Activated T-cell treated with anti-CD3 and anti-CD28 coated beads, Interleukin-2, amount 50 U/mL, for 24 hours (primary cell): ENCODE measurements at places on chromosomes 12 and 14.

DNA sequence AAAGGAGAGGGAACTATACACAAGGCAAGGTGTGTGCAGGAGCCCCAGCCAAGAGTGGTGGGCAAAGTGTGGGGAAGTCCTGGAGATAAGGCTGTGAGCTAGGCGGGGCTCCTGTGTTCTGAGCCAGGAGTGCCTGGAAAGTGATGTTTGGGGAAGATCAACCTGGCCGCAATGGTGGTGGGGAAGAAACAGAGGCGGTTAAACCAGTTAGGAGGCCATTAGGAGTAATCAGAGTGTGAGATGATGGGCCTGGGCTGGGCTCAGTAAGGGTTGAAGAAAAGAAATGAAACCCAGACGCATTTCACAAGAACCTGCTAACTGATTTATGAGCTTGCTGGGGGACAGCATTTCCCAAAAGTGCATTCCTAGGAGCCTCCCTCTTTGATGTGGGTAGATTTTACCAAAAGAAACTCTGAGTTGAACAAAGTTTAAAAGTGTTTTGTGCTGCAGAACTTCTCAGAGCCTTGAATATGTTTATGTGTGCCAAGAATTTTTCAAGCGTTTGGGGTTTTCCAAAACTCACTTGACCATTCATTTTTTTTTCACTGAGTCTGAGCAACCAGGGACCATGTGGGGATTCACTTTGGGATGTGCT lies 34.2 kb upstream of the LRP1-AS start:
- DNase-seq = no peak

DNA sequence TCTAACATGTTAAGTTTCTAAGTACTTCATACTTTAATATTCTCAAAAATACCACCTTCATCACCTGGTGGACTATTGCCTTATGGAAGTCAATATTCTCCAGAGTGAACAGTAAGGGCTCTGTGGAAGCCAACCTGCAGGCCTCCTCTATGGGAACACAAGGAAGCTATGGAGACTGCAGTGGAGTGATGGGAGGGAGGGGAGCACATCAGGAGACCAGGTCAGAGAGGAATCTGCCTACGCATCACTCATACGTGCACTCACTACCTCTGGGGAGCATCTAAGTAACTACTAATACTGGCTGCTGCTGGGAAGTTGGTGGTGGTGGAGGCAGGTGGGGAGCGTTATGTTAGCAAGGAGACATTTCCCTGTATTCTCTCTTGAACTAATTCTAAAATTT lies 19.9 kb downstream of the HECTD4 start:
- no peak for DNase-seq

DNA sequence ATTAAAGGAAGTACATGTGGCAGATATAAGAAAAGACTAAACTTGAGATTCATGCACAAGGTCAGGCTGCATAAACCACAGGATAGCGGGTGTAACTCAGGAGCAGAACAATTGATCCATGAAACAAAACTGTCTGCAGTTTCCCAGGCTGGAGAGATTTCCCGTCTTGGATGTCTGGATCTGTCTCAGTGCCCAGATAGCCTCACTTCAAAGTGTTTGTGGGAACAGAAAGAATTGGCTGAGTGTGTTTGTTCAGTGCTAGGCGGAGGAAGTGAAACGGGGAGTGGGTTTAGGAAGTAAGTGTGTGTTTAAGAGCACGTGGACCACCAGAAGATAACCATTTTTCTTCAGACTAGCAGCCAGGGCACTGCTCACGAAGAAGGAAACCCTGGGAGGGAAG lies 1.4 kb upstream of the RNASE10 start:
- DNase-seq = no peak

DNA sequence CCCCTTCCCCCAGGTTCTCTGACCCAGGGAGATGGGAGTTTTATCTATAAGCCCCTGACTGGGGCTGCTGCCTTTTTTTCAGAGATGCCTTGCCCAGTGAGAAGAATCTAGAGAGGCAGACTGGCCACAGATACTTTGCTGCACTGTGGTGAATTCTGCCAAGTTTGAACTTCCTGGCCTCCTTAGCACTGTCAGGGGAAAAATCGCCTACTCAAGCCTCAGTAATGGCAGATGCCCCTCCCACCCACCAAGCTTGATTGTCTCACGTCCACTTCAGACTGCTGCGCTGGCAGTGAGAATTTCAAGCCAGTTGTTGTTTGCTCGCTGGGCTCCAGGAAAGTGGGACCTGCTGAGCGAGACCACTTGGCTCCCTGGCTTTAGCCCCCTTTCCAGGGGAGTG lies 31.7 kb downstream of the KLRK1 start:
- no peak for DNase-seq

- DNase-seq = peak; percentile 63
These were observed 4.3 kb downstream of the DEGS2 start for GRCh38 chr14:100155049-100155621.

- no peak for DNase-seq
These were observed 13.5 kb upstream of the TESPA1 start for GRCh38 chr12:54997929-54998522.

- DNase-seq = no peak
These were observed 45.5 kb upstream of the FUT8 start for GRCh38 chr14:65366802-65367565.

- DNase-seq = no peak
These were observed 6.5 kb downstream of the TMEM119 start for GRCh38 chr12:108591267-108591980.

GRCh38 chr12:116969615-116970585 lies 59.1 kb downstream of the FBXW8 start:
- no peak for DNase-seq

GRCh38 chr12:25020621-25021243 lies 71.8 kb upstream of the BCAT1 start:
- no peak for DNase-seq

DNA sequence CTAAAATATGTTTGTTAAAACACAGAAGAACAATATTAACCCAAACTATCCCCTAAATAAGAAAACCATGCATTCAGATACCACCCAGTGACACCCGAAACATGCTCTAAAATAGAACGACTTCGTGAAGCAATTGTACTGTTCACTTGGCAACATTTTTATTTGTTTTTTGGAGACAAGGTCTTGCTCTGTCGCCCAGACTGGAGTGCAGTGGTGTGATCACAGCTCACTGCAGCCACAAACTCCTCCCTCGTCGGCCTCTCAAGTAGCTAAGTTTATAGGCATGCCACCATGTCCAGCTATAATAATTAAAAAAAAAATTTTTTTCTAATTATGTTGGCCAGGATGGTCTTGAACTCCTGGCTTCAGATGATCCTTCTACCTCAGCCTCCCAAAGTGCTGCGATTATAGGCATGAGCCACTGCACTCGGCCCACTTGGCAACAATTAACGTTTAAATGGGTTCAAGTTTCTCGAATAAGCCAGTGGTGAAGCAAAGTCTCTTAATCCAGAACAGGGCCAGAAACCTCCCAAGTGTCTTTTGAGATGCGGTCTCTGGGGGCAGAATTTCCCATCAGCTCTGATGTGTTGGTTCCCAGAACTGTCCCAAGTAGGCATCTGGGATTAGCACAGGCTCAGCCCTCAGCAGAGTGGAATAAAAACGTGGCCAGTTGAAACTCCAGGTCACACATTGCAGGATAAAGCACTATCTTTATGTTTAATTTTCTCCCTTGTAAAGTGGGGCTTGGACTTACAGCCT lies 74.5 kb downstream of the TMCC3 start:
- DNase-seq = no peak

- no peak for DNase-seq
These were observed 170.8 kb downstream of the EGLN3 start for GRCh38 chr14:33780035-33780434.

GRCh38 chr14:69985463-69985862 lies 106.2 kb downstream of the SMOC1 start:
- no peak for DNase-seq

DNA sequence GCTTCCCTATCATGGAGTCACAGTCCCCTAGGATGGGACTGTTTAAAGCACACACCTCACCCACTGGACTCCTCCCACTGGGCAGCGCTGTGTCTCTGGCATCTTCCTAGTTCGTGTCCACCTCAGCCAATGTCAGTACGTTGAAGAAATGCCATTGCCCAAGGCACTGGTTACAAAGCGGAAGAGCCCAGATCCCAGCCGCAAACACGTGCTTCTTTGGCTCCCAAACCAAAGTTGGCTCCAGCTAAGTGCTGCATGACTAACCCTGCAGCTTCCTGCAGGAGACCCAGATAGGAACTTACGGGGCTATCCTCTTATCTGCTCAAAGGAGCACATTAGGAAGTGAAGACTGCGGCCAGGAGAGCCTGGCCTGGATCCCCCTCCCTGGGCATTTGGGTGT lies 9.3 kb downstream of the SYNE3 start:
- DNase-seq = no peak

GRCh38 chr14:19975291-19975690 lies at the start of gene OR4K15:
TSS of gene OR4K15 (plus strand) at chr14:19975591. CDS start at chr14:19975591, 0 bp downstream.
- no peak for DNase-seq

GRCh38 chr12:25977047-25977446 lies 18.6 kb downstream of the RASSF8 start:
- no peak for DNase-seq

GRCh38 chr14:67567654-67568053 lies 32.4 kb downstream of the PIGH start:
- no peak for DNase-seq

- DNase-seq = no peak
These were observed 191.4 kb downstream of the TTC7B start for GRCh38 chr14:90624732-90625400.

DNA sequence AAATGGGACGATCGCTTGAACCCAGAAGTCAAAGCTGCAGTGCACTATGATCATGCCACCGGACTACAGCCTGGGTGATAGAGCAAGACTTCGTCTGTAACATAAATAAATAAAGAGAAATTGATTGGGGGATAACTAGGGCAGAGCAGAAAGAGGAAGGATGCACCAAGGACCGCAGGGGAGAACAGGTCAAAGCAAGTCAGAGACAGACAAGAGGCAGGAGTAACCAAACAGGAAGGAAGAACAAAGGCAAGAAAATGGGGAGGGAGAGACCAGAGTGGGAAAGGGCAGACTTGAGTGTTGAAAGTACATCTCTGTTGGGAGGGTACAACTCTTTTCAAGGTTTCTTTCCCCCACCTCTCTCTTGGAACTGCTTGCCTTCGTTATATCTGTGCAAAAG lies 50.8 kb upstream of the ELK3 start:
- no peak for DNase-seq

DNA sequence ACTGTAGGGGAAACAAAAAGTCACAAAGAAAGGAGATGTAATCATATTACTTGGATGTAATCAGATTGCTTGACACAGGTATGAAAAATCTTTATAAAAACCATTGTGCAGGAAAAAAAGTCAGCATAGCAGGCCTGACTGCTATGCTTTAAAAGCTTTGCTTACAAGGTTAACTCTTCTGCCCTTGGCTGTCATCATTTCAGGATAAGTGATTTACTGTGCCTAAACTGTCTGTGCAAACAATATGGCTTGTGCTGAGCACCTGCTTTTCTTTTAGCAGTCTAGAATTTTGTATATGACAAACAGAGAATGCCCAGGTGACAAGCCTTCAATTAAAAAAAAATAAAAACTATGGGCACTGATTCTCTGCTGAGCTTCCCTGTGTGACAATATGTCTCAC lies 63.8 kb upstream of the PLEKHG7 start:
- DNase-seq = no peak

DNA sequence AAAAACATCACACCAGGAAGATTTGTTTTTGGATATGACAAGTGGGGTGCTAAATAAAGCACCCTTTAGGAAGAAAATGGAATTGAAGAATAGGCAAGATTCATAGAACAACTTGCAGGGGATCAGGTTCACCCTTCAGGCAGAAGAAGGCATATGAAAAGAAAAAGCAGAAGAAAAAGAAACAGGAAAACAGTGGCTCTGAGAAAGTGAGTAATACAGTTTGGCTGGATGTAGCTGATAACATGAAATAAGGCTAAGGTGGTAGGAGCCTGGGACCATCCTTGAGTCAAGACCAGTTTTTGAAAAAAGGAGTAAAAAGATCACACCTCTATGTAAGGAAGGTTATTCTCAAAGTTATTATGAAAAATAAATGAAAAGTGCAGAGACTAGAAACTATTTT lies 42.4 kb downstream of the TRIP11 start:
- no peak for DNase-seq
